ENCODE measurements at places on chromosomes 1 and 21. TPM values are rescaled to one million over a fixed set of nuclear protein-coding genes. Genes with fewer than 3 reads are reported as not detected.

Gene SPATA46
- not detected for total RNA-seq

Gene OR2L8
- not detected for total RNA-seq

Gene CD53
- total RNA-seq: not detected

Gene HFM1
- total RNA-seq: not detected

Gene ORC1
- 17.9 TPM for total RNA-seq

Gene SGIP1
- total RNA-seq: not detected

Gene DMBX1
- 0.70 TPM for total RNA-seq

Gene TNFRSF1B
- total RNA-seq: 0.42 TPM

Gene CNIH3
- total RNA-seq: 0.55 TPM

Gene SAMD13
- 0.39 TPM for total RNA-seq

Gene CD1E
- not detected for total RNA-seq

Gene CDC20
- 206 TPM for total RNA-seq

Gene RPE65
- total RNA-seq: not detected

Gene LEFTY1
- 0.50 TPM for total RNA-seq

Gene NBPF4
- total RNA-seq: 0.05 TPM

Gene CRYAA
- not detected for total RNA-seq

Gene GJB5
- not detected for total RNA-seq

Gene OR14K1
- not detected for total RNA-seq

Gene CDK11B
- total RNA-seq: 23.7 TPM

Gene HSPA6
- 1.6 TPM for total RNA-seq

Gene INSRR
- total RNA-seq: not detected

Gene LENEP
- total RNA-seq: not detected

Measured in A549 treated with GW870086 at 1 μM for 4 hours (cell line).